ENCODE measurements at places on chromosomes 2 and 18.

GRCh38 chr2:16661526-16661925, 4.1 kb downstream of the CYRIA start:
- DNase-seq: no peak

DNA sequence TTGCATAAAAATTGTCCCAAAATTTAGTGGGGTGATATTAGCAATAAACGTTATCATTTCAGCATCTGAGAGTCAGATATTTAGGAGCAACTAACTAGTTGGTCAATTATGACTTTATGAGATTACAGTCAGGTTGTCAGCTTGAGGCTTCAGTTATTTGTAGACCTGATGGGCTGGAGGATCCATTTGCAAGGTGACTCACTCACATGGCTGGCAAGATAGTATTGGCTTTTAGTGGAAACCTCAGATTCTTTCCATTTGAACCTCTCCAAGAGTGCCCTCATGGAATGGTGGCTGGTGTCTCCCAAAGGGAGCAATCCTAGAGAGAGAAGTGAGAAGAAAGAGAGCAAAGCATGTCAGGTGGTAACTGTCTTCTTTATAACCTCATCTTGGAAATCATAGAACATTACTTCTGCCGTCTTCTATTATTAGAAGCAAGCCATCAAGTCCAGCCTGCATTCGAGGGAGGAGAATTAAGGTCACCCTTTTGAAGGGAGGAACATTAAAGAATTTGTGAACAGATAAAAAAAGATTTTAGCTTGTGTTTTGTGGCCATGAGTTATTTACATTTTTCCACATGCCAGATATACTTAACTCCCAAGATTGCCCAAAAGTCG, 92.5 kb downstream of the HAUS1 start:
- DNase-seq: no peak

DNA sequence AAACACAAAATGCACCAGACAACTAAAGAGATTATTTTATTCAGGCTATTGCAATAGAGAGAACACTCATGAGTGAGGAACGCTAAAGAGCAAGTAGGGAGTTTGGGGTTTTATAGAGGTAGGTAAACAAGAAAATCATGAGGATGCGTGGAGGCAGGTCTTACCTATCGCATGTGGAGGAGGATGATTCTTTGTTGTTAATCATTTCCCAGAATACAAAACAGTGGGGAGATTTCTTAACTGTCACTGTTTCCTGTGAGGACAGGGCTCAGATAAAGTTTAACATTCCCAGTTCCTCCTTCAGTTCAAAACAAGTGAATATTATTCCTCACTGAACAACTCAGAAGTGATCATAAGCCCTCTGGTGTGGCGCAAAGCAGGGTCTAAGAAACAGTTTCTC, 156.1 kb upstream of the MGAT5 start:
- DNase-seq: no peak

- no peak for DNase-seq
Measured at GRCh38 chr2:15874321-15874720, 66.0 kb upstream of the MYCN start.

DNA sequence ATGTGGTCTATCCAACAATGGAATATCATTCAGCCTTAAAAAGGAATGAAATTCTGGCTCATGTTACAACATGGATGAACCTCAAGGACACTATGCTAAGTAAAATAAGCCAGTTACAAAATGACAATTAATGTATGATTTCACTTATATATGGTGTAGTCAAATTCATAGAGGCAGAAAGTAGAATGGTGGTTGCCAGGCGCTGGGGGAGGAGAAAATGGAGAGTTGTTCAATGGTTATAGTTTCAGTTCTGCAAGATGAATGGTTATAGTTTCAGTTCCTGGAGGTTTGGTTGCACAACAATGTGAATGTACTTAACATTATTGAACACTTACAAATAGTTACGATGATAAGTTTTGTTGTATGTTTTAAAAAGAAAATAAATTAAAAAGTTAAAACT, 79.2 kb upstream of the IL1R2 start:
- no peak for DNase-seq

GRCh38 chr2:222526480-222527277, 102.3 kb downstream of the SGPP2 start:
- no peak for DNase-seq

DNA sequence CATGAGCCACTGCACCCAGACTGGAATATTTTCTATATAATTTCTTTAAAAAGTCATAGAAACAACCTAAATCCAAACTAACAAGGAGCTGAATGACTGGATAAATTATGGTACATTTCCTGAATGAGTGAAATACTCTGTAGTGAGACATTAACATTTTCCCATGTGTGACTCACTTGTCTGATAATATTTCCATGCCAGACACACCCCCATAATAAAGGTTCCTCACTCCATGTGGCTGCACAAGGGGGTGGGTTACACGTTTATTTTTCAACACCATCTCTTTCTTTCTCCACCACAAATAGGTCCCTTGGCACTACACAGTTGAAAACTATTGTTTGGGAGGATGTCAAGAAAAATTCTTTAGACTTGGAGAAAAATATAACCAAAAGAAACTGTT, 266.3 kb upstream of the LYPD1 start:
- DNase-seq: no peak

GRCh38 chr2:68362749-68363148, 2.3 kb upstream of the PLEK start:
- DNase-seq: no peak

DNA sequence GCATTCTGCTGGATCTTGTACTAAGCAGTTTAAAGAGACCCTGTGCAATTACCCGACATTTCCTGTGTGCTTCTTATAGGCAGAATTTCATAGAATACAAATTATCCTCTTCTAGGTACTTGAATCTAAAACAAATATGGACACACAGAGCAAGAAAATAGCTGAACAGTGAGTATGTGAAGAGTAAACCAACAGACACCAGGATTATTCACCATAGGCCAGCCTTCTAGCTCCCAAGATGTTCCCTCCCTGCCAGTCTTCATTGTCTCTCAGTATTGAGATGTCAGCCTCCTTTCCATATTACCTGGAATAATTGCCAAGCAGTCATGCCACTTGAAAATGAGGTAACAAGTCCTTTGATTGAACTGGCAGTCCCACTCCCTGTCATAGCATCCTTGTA, 187.1 kb downstream of the PTPRM start:
- no peak for DNase-seq

- DNase-seq: no peak
Measured at GRCh38 chr2:118687698-118688097, 159.8 kb downstream of the EN1 start.

- no peak for DNase-seq
Measured at GRCh38 chr2:43331422-43331821, 105.0 kb upstream of the ZFP36L2 start.

DNA sequence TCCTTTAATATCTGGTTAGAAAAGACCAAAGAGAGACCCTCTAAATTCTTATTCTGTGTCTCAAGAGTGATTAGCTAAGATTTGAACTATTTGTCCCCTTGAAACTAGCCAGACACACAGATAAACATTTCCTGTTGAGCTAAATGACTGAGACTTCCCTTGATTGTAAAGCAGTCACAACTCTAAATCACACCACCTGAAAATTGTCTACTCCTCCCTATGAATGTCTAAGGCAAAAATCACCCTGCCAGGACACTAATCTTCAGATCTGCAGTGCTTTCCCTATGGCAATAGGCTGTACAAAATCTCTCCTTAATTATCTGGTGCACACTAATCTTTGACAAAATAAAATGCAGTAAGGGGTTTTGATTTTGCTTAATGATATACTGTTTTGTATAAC, 200.5 kb upstream of the GULP1 start:
- DNase-seq: no peak

GRCh38 chr2:205684871-205685313, 2.6 kb downstream of the NRP2 start:
- no peak for DNase-seq

DNA sequence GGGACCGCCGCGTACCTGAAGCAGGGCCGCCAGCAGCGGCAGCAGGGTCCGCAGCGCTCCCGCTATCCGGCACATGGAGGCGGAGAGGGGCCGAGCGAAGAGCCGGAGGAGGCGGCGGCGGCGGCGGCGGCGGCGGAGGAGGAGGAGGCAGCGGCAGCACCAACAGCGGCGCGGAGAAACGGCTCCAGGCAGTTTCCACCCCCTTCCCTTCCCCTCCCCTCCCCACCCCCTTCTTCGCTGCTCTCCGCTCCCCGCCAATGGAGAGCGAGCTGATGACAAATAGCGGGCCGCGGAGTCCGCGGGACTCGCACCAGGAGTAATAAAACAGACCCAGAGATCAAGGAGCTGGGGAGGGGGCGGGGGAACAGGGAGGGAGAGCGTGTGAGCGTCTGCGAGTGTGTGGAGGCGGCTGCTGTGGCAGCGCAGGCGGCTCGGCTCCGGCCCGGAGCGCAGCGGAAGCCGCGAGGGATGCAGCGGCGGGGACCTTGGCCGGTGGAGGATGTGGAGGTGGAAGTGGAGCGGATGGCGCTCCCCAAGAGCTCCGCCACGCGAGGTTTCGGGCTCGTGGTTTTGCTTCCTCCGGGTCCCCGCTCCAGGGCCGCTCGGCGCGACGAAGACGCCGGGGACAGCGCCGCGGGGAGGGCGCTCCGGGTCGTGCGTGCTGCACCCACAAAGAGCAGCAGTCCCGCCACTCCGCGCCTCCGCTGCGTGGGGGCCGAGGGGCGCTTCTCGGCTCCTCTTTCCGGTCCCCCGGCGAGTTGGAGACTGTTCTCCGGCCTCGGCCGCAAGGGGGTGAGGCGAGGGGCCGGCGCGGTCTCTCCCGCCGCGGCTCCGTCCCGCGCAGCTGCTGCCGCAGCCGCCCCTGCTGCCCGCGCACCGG, at the start of gene CDH2:
TSS of gene CDH2 (minus strand) at position 183 of the 880 bp plus-strand sequence. CDS start at position 75, 108 bp downstream.
- DNase-seq: peak; percentile 30

DNA sequence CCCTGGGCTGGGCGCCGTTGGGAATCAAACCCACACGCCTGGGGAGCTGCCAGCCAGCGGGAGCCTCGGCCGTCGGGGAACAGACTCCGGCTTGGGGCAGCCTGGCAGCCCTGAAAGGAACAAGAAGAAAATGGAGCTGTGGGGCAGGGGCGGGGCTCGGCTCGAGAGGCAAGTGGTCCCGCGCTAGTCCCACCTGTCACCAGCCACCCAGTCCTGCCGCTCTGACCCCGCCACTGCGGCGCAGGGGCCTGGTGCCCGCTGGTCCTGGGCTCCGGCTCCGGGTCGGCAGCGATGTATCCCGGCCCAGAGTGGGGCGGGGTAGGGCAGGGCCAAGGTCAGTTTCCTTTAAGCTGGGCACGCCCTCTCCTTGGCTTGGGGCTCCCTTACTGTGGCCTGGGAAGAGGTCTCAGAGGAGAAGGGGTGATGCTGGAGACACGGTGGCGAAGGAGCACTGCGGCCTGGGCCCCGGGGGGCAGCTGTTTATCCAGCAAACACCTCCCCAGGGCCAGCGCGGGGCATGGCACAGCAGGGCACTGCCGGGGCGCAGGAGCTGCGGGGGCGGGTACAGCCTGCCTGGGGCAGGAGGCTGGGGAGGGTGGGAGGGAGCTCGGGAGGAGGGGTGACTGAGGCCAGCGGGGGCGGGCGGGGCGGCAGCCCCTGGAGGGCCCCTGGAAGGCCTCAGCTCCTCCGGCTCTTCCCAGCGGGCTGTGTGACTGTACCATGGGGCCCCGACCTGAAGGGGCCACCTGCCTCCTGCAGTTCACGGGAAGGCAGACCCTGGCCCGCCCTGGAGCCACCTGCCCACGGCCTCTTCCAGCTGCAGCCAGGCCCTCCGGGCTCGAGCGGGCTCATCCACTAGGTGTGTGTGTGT, 15.6 kb downstream of the ODC1 start:
- no peak for DNase-seq

- no peak for DNase-seq
Measured at GRCh38 chr18:63225434-63225833, 94.1 kb downstream of the BCL2 start.

GRCh38 chr2:180542511-180542910, 437.9 kb upstream of the UBE2E3 start:
- no peak for DNase-seq

GRCh38 chr2:172588931-172589330, 33.0 kb downstream of the PDK1 start:
- DNase-seq: no peak

GRCh38 chr2:17747684-17748452, 5.7 kb downstream of the SMC6 start:
- no peak for DNase-seq

DNA sequence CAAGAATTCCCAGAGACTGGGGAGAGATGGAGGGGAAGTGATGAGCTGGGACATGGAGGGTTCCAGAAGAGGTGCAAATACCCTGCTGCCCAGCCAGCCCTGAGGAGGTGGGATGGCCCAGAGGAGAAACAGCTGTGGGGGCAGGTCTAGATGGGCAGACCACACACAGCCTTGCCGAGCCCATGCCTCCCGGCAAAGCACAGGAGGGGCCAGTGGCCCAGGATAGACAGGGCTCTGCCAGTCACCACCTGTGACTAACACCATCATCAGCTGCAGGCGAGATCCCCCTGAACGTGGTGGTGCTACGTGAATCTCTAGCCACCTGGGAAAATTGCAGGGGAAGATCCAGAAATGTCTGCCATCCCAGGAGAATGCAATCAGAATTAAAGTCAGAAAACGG, 39.4 kb downstream of the SCTR start:
- DNase-seq: no peak

DNA sequence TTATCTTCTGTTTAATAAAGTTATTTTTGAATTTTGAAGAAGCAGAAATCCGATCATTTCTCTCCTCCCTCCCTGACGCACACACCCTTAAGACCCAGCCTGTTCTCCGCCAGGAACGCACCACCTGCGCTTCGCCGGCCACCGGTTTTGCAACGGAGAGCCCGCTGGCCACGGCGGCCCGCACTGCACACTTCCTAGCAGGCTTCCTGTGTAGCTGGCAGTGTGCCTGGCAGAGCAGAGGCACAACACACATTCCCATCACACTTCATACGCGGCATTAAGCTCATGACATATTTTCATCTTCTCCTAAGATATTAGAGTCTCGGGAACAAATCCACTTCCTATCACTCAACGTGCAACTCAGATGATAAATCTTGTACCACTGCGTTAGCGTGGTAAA, 148.0 kb downstream of the HDAC4 start:
- no peak for DNase-seq

DNA sequence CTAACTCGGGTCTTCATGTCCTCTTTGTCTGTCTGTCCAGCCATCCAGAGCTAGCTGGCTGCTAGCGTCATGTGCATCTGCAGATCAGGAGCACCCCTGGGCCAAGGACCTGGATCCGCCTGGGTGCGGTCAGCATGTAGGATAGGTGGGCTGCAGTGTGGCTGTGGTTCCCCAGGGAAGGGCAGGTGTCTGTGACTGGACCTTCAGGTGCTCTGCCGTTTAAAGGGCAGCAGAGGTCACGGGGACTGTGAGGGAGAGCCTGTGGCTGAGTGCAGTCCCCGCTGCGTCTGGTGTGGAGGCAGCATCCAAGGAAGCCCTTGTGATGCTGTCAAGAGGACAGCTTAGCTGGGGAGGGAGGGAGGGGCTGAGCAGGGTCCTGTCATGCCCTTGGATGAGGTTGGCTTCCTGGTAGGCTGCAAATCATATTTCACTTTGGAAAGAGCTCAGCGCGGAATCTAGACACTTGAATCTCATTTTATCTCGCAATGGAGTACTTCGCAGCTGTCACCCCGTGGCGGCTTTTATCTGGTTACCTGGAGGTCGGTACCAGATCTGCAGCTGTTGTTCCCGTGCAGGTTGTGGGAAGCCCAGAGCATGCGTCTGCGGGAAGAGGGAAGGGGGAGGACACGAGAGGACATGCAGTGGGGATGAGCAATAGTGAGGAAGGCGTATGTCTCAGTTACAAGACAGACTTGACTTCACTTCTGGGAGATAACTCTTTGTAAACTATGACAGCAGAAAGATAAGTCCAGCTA, 5.9 kb upstream of the RALB start:
- DNase-seq: no peak

All from CD4-positive, CD25-positive, alpha-beta regulatory T cell (primary cell).